ENCODE measurements at places on chromosomes 12 and 14.

GRCh38 chr14:91414475-91414833 lies 3.2 kb downstream of the CCDC88C start:
- DNase-seq, result no peak

- DNase-seq, result no peak
Measured at GRCh38 chr14:100654025-100654813, 67.0 kb upstream of the BEGAIN start.

DNA sequence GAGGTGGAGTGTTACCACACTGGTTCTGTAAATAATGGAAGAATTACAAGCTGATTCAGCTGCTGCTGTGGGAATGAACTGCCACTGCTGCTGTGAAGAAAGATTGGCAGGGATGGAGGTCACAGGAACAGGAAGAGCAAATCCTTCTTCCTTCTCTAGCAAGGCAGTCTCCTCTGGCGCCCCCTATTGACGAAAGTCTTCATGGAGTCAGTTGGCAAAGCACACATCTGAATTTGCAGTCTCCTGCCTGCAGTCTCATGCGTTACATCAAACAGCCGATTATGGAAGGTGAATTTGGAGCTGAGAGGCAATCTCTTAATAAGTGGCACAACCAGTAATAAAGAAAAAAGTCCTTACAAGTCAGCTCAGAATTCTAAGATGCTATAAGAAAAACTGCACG lies 106.0 kb upstream of the TMTC1 start:
- DNase-seq, result peak; percentile 26

DNA sequence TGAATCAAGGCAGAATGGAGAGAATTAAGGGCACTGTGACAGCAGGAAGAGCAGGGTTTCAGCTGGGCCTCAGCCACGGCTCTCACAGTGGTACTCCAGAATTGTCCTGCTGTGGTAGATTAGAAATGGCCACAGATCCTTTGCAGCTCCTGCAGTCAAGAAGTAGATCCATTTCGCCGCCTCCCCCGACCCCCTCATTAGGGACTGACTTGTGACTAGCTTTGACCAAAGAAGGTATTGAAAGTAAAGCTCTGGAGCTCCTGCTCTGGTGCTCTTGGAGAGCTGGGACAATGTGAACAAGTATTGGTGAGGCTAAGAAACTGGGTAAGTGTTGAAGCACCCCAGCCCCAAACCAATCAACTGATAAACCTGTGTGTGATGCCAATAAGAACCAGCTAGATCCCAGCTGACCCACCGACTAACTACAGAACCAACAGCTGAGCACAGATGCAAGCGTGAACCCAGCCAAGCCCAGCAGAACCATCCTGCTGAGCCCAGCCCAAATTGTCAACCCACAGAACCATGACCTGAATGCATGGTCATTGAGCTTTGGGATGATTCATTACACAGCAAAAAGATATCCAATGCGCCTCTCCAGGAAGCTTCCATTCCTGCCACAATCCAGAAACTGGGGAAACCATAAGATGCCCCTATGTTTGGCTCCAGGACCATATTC lies 50.7 kb downstream of the JAG2 start:
- no peak for DNase-seq

DNA sequence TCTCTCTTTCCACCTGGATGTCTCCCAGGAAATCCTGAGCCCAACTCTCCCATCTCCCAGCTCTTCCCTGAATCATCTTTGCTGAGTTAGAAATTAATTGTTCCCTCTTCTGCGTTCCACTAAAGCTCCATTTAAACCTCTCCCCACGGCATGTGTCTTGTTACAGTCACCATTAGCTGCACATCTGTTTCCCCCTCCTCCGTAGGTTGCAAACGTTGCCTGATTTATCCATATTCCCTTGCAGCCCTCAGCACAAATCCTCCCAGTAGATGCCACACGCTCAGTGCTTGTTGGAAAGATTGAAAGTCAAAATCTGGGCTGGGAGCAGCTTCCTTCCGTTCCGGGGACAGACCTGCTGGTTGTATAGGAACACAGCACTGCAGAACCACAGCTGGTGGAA lies 90.4 kb downstream of the SLC24A4 start:
- no peak for DNase-seq

DNA sequence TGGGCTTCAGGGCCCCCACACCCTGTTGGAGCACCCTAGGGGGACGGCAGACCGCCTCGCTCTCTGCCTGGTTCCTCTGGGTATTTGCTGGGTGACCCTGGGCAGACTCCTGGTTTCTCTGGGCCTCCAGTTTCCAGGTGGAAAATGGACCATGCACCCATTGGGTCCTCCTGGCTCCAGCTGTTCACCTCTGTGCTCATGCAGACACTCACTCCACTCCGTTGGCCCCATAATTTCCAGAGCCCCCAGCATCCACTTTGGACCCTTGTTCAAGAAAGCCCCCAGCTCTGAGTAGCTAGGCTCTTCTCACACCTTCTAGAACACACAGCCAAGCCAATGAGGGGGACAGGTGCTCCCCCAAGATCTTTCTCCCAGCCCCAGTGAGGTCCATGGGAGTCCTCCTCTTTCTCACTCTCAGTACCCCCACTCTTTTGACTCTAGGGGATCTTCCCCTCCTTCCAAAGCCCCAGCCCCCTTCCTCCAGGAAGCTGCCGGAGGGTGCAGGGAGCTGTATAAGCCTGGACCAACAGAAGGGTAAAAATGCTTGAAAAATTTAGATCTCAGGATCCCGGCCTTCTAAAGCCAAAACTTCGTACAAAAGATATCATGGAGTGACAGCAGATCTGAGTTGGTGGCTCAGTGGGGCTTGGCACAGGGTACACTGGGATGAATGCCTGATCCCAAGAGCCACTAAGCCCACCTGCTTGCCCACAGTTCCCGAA lies 174.8 kb upstream of the RTL1 start:
- no peak for DNase-seq

DNA sequence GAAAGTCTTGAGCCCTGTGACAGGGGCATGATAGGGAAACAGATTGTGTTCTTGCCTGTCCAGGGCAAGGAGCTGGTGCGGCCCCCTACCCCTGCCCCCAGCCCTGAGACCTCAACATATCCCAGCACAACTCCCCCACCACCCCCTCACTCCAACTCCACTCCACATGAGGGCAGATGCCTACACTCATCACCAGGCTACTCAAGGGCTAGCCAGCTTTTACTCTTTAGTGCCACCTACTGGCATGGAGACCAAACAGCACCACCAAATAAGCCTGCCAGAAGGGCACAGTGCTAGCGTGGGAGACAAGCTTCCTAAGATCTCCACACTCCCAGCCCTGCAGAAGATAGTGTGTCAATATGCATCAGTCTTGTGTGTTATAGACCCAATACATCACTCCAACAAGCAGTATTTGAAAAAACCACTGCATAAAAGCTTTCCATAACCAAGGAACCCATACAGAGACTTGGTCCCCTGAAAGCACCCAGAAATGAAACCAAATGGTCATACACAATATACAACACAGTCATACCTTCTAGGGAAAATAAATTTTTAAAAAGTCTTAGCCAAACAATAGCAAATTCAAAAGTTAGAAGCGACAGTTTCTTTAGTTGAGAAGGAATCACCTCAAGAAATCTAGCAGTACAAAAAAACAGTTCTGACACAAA lies 154.4 kb downstream of the KCNK10 start:
- DNase-seq, result peak; percentile 61

- no peak for DNase-seq
Measured at GRCh38 chr12:96882862-96883261, 24.2 kb upstream of the NEDD1 start.

GRCh38 chr12:8554451-8555195 lies 13.9 kb upstream of the CLEC4E start:
- no peak for DNase-seq

GRCh38 chr12:104596898-104597843 lies 140.4 kb downstream of the CHST11 start:
- no peak for DNase-seq

- DNase-seq, result no peak
Measured at GRCh38 chr12:92396647-92397252, 251.1 kb upstream of the BTG1 start.

DNA sequence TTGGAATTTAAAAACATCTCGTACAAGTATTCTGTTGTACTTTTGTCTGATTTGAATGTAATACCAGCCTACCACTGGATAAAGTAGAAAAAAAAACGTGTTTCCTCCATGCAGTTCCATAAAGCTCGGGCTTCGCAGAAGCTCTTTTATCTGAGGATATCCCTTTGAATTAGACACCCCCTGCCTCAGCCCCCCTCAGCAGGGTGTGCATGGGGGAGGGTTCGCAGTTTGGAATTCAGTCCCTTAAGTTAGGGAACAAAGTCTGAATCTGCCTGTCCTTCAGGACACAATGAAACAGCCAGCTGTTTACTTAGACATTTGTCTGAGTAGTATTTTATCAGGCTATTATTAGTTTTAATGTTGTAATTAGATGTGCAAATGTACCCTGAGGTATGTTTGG lies 234.0 kb upstream of the CAND1 start:
- DNase-seq, result no peak

GRCh38 chr12:110002676-110003515 lies 3.7 kb downstream of the ANKRD13A start:
- DNase-seq, result no peak

DNA sequence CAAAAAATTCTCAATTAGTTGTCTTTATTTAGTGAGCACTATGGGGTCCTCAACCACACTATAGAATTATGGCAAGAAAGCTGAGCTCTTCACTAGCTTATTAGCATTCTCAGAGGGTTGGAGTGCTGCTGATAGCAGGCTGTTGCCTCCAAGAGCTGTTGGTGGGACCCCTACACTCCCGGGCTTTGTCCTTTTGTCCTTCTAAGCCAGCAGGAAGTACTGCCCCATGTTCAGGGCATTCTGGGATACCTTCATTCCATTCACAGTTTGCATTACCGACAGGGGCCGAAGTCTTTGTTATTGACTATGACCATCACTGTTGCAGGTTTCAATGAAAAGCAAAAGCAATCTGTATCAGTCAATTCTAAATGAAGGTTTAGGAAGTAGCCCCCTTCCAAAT lies 89.5 kb upstream of the OTX2 start:
- DNase-seq, result no peak

DNA sequence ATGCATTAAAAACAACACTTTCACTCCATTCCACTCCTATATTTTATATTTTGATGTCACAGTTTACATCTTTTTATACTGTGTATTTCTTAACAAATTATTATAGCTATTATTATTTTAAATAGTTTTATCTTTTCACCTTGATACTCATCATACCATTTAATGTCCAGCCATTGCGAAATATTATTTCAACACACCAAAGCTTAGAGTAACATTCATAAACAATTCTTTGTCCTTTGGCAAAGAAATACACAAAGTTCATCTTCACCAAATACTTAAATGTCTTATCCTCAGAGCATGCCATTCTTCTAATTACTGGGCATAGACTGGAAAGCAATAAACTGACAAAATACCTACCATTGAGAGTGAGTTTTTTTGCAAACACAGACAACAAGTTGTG lies 1963.4 kb upstream of the FLRT2 start:
- DNase-seq, result no peak

DNA sequence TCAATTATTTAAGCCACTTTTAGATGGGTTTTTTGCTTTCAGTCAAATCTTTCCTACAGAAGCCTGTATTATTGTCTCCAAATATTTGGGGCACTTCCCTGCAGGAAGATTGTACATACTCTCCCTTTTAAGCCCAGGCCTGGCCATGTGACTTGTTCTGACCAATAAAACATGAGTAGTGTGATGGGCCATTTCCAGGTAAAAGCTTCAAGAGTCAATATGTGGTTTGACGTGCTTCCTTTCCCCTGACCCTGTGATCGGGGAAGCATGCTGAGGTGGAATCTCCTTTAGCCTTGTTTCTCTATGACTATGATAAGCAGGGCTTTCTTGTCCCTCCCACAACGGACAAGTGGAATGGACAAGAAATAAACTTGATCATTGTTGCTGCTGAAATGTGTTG lies 14.2 kb upstream of the NIN start:
- DNase-seq, result no peak

- no peak for DNase-seq
Measured at GRCh38 chr12:47481041-47481440, 224.8 kb downstream of the RPAP3 start.

DNA sequence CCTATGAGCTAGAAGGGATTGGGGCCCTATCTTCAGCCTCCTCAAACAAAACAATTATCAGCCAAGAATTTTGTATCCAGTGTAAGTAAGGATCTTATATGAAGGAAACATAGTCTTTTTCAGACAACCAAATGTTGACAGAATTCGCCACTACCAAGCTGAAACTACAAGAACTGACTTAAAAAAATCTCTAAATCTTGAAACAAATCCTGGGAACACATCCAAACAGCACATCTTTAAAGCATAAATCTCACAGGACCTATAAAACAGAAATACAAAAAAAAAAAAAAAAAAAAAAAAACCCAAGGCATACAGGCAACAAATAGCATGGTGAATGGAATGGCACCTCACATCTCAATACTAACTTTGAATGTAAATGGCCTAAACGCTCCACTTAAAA lies 41.3 kb upstream of the LMNTD1 start:
- no peak for DNase-seq

DNA sequence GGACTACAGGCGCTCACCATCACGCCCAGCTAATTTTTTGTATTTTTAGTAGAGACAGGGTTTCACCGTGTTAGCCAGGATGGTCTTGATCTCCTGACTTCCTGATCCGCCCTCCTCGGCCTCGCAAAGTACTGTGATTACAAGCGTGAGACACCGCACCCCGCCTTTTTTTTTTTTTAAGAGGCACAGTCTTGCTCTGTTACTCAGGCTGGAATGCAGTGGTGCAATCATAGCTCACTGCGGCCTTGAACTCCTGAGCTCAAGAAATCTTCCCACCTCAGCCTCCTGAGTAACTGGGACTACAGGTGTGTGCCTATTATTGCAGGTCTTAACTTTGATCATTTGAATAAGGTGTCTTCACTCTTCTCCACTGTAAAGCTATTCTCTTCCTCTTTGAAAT lies 5.3 kb upstream of the GLTP start:
- no peak for DNase-seq

DNA sequence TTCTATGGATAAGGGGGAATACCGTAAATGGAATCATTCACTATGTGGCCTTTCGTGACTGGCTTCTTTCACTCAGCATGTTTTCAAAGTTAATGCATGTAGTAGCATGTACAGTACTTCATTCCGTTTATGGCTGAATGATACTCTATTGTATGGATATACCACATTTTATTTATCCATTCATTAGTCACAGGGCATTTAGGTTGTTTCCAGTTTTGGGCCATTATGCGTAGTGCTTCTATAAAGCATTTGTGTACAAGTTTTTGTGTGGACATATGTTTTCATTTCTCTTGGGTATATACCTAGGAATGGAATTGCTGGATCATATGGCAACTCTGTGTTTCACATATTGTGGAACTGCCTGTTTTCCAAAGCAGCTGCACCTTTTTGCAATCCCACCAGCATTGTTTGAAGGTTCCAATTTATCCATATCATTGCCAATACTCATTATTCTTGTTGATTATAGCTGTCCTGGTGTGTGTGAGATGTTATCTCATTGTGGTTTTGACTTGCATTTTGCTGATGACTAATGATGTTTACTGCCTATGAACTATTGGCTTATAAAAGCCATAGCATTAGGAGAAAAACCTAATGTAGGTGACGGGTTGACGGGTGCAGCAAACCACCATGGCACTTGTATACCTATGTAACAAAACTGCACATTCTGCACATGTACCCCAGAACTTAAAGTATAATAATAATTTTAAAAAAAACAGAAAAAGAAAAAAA lies 45.5 kb downstream of the ATF7IP start:
- no peak for DNase-seq

All from activated CD4-positive, alpha-beta T cell treated with anti-CD3 and anti-CD28 coated beads, Interleukin-2, amount 50 U/mL, for 48 hours (primary cell).